ENCODE measurements at places on chromosomes 16 and 17.
A peak's percentile ranks its signal among the peaks of the same experiment; 100 is the strongest.

- no peaks in the 10 kb centered on the region for H3K36me3 ChIP-seq
- H3K27ac ChIP-seq, result no peak overlapping the region
- DNase-seq, result no peak
Observed at GRCh38 chr17:52237151-52237550, 78.6 kb upstream of the CA10 start.

- DNase-seq, result no peak
- no peaks in the 10 kb centered on the region for H3K27me3 ChIP-seq
- no peaks in the 10 kb centered on the region for H3K36me3 ChIP-seq
- no peaks in the 10 kb centered on the region for H3K4me1 ChIP-seq
Observed at GRCh38 chr17:55432358-55433028, 10.9 kb upstream of the MMD start.

DNA sequence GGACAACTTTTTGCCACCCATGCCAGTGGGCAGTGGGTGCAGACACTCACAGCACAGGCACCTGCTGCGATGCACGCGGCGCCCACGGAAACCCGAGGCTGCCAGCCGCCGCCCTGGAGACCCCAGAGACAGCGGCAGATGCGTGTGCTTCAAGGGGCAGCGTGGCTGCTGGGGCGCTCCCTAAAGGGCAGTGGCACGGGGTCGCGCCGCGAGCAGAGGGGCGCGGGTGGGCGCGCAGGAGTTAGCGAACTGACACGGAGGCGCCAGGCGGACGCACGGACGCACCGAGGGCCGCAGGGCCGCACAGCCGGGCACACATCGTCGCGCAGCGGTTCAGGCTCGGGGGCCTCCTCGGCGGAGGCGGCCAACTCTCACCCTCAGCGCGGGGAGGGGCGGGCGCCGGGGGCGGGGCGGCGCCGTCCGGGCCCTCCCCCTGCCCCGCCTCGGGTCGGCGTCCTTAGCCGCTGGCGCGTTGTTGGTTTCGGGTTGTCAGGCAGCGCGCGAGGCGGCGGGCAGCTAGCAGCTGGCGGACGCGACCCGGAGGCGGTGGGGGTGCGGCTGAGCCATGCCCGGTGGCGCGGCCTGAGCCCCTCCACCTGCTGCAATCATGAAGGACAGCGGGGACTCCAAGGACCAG is at the start of gene KIF19:
TSS of gene KIF19 (plus strand) at position 484 of the 637 bp plus-strand sequence. CDS start at position 608, 124 bp downstream.
- peaks cover 7% of the 10 kb centered on the region for H3K27me3 ChIP-seq
- no peak for DNase-seq
- H3K4me1 ChIP-seq, result peaks cover 4% of the 10 kb centered on the region
- peak within 1 kb of the TSS; percentile 34 for H3K4me3 ChIP-seq
- no peaks in the 10 kb centered on the region for H3K36me3 ChIP-seq
- no peak within 1 kb of the TSS for H3K27ac ChIP-seq

DNA sequence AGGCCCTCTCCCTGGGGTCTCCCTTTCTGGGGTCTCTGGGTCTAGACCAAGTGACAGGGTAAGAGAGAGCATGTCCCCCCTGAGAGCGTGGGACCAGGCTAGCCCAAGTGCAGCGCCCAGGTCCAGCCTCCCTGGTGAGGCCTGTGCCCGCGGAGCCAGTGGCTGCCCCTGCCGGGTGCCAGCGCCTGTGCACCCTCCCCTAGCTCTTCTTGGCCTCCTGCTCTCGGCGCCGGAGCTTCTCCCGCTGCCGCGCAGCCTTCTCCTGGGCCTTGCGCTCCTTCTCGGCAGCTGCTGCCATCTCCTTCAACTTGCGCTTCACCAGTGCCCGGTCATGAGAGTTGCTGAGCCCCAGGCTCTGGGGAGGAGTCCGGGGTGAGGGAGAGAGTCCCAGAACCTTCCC is 17.3 kb downstream of the SAMD14 start:
- peaks cover 6% of the 10 kb centered on the region for H3K4me1 ChIP-seq
- H3K36me3 ChIP-seq, result no peaks in the 10 kb centered on the region
- no peaks in the 10 kb centered on the region for H3K27me3 ChIP-seq

DNA sequence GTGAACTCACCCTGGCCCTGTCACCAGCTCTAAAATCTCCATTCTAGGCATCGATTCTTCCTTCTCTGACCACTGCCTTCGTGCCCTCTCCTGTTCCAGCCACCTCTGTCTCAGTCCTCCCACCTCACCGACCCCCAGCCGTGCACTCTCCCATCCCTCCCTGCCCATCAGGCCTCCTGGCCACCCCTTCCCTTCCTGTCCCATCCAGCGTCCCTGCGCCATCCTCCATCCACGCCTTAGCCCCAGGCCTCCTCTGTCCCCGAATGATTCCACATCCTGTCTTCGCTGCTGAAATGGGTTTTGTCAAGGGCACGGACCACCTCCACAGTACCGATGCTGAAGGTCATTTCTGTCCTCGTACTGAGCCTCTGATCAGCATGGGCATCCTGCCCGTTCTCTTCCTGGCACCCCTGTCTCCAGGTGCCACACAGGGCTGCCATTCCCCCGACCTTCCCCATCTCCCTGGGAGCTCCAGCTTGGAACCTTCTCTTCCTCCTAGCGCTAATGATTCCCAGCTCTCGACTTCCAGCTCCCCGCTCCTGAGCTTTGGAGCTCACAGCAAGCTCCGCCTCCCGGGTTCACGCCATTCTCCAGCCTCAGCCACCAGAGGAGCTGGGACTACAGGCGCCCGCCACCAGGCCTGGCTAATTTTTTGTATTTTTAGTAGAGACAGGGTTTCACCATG is 2.6 kb downstream of the TRIM65 start:
- H3K27ac ChIP-seq, result no peak overlapping the region
- H3K36me3 ChIP-seq, result peaks cover 24% of the 10 kb centered on the region
- no peak for DNase-seq
- no peak overlapping the region for H3K4me3 ChIP-seq

GRCh38 chr16:86296256-86296655 is 214.1 kb upstream of the FOXF1 start:
- H3K36me3 ChIP-seq, result no peaks in the 10 kb centered on the region
- peaks cover 3% of the 10 kb centered on the region for H3K4me1 ChIP-seq
- H3K27ac ChIP-seq, result no peak overlapping the region

GRCh38 chr16:3546986-3547682 is 30.1 kb downstream of the NLRC3 start:
- no peaks in the 10 kb centered on the region for H3K36me3 ChIP-seq
- no peak for DNase-seq
- H3K4me3 ChIP-seq, result no peak overlapping the region
- H3K27me3 ChIP-seq, result no peaks in the 10 kb centered on the region
- H3K4me1 ChIP-seq, result peaks cover 4% of the 10 kb centered on the region

DNA sequence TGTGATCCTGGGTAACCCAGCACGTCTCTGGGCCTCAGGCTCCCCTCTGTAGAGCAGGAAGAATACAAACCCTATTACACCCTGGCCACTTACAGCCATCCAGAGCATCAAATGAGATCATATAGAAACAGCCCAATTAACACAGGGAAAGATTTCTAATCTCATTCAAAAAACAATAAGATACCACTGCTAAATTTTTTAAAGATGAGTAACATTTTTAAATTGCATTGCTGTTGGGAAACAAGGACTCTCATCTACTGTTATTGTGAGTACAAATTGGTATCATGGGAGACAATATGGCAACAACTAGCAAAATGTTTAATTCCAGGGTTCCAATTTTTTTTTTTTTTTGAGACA is 41.1 kb downstream of the SRL start:
- DNase-seq, result no peak
- H3K4me3 ChIP-seq, result no peak overlapping the region
- H3K4me1 ChIP-seq, result no peaks in the 10 kb centered on the region
- H3K27me3 ChIP-seq, result no peaks in the 10 kb centered on the region
- no peak overlapping the region for H3K27ac ChIP-seq

DNA sequence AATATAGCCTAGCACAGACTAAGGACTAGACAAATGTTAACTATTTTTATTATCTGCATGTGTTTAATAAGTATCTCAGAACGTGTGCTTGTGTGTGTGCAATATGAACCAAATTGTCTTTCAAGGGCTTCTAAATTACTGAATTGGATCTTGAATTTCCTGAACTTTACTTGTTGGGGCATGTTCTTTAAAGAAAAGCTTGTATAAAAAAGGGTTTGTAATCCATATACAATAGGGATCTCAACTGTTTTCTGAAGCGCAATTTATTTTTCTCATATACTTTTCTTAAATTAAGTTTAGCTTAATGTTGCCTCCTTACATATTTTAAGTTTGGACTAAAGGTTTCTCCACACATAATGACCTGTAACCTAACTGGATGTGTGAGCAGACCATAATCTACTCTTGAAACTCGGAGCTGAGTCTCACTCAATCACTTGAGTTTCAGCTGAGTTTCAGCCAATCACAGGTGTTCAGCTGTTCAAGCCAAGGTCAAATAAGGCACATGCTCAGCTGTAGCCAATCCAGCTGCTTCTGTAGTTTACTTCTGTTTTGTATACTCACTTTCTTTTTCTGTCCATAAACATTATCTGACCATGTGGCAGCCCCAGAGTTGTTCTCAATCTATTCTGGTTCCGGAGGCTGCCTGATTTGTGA is 72.3 kb downstream of the CDK5R1 start:
- no peak for DNase-seq
- no peaks in the 10 kb centered on the region for H3K36me3 ChIP-seq

DNA sequence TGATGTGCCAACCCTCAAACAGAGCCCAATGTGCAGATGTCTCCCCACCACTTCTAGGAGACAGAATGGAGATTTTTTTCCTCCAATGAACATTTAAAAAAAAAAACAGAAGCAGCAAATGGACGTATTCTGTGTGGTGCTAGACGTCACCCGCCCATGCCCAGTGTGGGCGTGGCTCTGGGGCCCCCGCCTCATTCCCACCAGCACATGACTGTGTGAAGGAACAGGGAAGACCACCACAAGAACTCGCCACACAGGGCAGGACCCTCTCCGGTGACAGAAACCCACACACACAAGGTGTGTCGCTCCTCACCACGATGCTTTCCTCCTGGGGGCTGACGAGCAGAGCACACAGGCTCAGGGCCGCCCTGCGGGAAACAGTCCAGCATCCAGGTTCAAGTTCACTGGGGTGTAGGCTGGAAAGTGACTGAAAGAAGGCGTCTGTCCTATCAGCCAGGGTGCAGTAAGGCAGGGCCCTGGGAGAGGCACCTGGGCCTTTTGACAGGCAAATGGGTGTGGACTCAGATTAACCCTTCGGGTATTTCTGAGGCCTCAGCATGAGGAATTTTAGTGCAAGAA is 53.5 kb downstream of the KLHDC4 start:
- no peak overlapping the region for H3K27ac ChIP-seq
- no peak for DNase-seq
- H3K4me3 ChIP-seq, result no peak overlapping the region
- peaks cover 22% of the 10 kb centered on the region for H3K36me3 ChIP-seq
- no peaks in the 10 kb centered on the region for H3K27me3 ChIP-seq

- no peak overlapping the region for H3K27ac ChIP-seq
- no peak for DNase-seq
- H3K4me3 ChIP-seq, result peak overlapping the region; percentile 43
- H3K36me3 ChIP-seq, result no peaks in the 10 kb centered on the region
Observed at GRCh38 chr16:48810436-48810802, 200.4 kb upstream of the N4BP1 start.

GRCh38 chr17:83100853-83101391 is 21.5 kb downstream of the METRNL start:
- H3K4me3 ChIP-seq, result no peak overlapping the region
- H3K27me3 ChIP-seq, result no peaks in the 10 kb centered on the region
- H3K4me1 ChIP-seq, result peaks cover 8% of the 10 kb centered on the region
- no peak overlapping the region for H3K27ac ChIP-seq
- H3K36me3 ChIP-seq, result peaks cover 6% of the 10 kb centered on the region
- DNase-seq, result no peak

- no peak overlapping the region for H3K4me3 ChIP-seq
- H3K27me3 ChIP-seq, result no peaks in the 10 kb centered on the region
- no peak for DNase-seq
- no peak overlapping the region for H3K27ac ChIP-seq
Observed at GRCh38 chr16:15647294-15648014, 2.6 kb upstream of the NDE1 start.

DNA sequence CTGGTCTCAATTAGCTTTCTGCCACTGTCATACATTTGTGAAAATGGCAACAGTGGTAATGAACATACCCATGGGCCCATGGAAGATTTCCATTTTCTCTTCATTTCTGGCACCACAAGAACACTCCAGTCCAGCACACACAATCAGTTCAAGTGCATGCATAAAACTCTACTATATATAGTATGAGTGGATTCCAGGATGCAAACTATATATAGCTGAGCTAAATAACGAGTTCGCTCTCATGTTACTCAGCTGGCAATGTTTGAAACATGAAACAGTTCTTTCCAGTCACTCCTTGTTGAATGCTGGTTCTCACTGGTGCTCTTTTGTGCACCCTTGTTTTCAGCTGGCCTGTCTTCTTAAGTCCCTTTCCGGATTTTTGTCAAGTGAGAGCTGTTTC is 75.2 kb upstream of the DHX40 start:
- no peak for DNase-seq
- H3K27ac ChIP-seq, result no peak overlapping the region
- H3K4me3 ChIP-seq, result no peak overlapping the region
- H3K36me3 ChIP-seq, result no peaks in the 10 kb centered on the region

DNA sequence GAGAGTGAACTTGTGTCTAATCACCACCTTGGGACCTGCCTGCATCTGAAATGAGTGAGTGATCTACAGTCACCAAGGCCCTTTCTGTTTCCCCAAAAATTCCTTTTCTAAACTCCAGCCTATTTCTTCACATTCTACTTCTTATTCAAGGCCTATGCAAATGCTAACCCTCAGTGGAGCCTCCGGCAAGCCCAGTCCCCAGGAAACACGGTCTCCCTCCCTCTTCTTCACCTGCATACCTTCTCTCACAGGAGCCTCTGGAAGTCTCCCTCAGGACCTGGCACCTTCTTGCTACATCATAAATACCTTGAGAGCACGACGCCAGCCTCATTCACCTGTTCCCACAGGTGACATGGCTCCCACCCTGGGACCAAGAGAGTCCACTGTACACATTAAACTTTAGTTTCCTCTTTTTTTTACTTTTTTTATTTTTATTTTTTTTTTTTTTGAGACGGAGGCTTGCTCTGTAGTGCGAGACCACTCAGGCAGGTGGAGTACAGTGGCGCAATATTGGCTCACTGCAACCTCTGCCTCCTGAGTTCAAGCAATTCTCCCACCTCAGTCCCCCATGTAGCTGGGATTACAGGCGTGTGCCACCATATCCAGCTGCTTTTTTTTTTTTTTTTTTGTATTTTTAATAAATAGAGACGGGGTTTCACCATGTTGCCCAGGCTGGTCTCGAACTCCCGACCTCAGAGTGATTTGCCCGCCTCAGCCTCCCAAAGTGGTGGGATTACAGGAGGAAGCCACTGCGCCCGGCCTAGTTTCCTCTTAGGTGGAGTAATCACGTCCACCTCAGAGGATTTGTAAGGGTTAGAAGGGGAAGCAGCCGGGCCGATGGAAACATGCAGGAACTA is 97.3 kb downstream of the ANKRD11 start:
- H3K27ac ChIP-seq, result peak overlapping the region; percentile 68
- no peaks in the 10 kb centered on the region for H3K27me3 ChIP-seq
- H3K4me3 ChIP-seq, result no peak overlapping the region
- H3K4me1 ChIP-seq, result peaks cover 10% of the 10 kb centered on the region

GRCh38 chr17:67461228-67461780 is 84.2 kb downstream of the PITPNC1 start:
- no peak for DNase-seq
- no peaks in the 10 kb centered on the region for H3K36me3 ChIP-seq
- 0 out of 2 replicates have a peak, but pooled peaks cover 2% of the 10 kb centered on the region for H3K4me1 ChIP-seq
- no peak overlapping the region for H3K27ac ChIP-seq
- no peaks in the 10 kb centered on the region for H3K27me3 ChIP-seq

GRCh38 chr16:80804526-80805383 is at the start of gene CDYL2:
Gene CDYL2 (minus strand): TSS chr16:80804598. CDS start chr16:80804173, 425 bp downstream.
- H3K4me1 ChIP-seq, result no peaks in the 10 kb centered on the region
- H3K27me3 ChIP-seq, result peaks cover 7% of the 10 kb centered on the region
- H3K27ac ChIP-seq, result no peak within 1 kb of the TSS
- DNase-seq, result no peak
- peak within 1 kb of the TSS; percentile 79 for H3K4me3 ChIP-seq
